ENCODE measurements at places on chromosomes 13 and 19. TPM values are rescaled to one million over a fixed set of nuclear protein-coding genes. Genes with fewer than 3 reads are reported as not detected.

The KCNJ14 gene
- total RNA-seq: 0.67 TPM

The SLITRK6 gene
- total RNA-seq: 3.1 TPM

The PRSS57 gene
- total RNA-seq: not detected

DNA sequence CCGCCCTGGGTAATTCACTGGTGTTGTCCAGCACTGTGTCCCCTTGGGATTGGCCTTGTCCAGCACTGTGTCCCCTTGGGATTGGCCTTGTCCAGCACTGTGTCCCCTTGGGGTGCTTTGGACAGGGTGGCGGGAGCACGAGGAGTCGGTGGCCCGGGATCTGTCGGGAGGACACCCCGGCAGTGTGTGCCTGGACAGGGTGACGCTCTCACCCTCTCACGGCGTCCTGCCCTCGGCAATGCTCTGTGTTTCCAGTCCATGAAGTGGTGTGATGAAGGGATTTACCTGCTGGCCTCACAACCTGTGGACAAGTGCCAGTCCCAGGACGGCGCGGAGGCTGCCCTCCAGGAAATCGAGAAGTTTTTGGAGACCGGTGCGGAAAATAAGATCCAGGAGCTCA, 29.9 kb upstream of the F7 start:
- no peak for DNase-seq

GRCh38 chr19:6765738-6766356, 1.4 kb downstream of the SH2D3A start:
- DNase-seq: peak; percentile 97

Data from upper lobe of left lung (tissue), 6 donors.